ENCODE measurements at places on chromosomes 16 and 17.

GRCh38 chr17:43673516-43674323, 12.0 kb upstream of the MEOX1 start:
- no peaks in the 10 kb centered on the region for H3K36me3 ChIP-seq
- no peaks in the 10 kb centered on the region for H3K4me1 ChIP-seq
- H3K27me3 ChIP-seq: no peaks in the 10 kb centered on the region
- no peak overlapping the region for H3K27ac ChIP-seq
- no peak overlapping the region for H3K4me3 ChIP-seq
- peak; percentile 72 for DNase-seq

DNA sequence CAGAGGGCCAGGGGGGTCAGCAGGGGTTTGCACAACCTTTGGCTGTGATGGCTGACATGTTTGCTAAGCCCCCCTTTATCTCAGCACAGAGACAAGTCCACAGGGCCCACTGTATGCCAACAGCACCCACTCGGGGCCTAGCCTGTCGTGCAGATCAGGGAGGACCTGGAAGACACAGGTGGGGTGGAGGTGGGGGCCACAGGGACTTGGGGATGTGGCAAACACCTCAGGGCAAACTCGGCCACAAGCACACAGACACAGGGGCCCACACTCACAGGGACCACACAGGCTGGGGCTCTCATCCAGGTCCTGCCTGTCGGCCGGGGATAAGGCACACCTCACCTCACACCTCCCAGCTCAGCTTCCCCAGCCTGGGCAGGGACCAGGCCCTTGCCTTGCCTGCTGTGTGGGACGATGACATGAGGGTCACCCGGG, 87.9 kb downstream of the C16orf78 start:
- H3K36me3 ChIP-seq: no peaks in the 10 kb centered on the region
- H3K27ac ChIP-seq: no peak overlapping the region
- no peak for DNase-seq

DNA sequence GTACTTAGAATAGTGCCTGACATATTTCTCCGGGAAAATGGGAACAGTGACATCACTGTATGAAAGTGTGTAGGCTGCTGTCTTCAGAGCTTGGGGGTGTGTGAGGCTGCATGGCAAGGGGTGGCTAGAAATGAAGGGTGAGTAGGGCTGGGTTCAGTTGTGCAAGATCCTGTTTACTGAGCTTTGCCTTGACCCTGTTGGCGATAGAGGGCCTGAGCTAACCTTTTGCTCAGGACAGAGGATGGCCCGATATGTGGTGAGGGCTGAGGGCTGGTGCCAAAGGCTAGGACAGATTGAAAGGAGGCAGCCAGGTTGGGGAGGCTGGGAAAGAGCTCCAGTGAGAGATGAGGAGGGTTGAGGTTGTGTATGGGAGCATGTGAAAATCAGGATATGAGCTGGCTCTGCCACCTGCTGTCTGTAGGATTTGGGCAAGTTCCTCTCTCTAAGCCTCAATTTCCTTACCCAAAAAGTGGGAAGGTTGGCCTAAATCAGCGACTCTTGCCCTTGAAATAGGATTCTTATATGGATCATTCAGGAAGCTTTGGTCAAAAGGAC, 6.0 kb upstream of the CCL1 start:
- H3K27ac ChIP-seq: no peak overlapping the region
- no peaks in the 10 kb centered on the region for H3K36me3 ChIP-seq
- no peaks in the 10 kb centered on the region for H3K27me3 ChIP-seq
- H3K4me3 ChIP-seq: no peak overlapping the region
- H3K4me1 ChIP-seq: no peaks in the 10 kb centered on the region
- DNase-seq: no peak

DNA sequence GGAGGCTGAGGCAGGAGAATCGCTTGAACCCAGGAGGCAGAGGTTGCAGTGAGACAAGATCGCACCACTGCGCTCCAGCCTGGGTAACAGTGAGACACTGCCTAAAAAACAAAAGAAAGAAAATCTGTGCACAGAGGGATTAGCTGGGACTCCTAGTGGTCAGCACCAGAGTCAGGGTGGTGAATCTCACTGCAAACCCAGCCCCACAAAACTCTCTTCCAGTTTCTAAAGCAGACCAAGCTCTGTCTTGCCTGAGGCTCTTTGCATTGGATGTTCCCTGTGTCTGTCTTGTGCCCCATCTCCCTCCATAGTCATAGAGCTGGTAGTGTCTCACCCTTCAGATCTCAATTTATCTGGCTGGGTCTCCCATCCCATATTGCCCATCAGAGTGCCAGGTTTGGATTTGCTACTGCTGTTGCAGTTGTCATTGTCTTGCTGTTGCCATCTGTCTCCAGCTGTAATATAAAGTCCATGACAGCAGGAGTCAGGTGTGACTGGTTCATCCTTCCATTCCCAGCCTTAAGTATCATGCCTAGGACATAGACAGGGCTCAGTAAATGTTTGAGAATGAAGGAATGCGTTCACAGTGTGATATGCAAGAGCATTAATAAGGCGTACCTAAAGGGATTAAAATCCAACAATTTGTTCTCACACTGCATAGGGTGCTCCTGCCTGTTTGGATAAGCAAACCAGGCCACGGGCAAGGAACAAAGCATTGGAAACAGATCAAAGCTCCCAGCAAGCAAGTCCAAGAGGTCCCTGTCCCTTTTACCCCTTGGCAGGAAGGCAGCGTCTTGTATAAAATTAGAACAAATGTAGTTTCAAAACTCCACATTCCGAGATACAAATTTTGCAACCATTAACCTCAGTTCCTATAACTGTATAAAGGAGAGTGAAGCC, 614.6 kb upstream of the CDH5 start:
- H3K4me1 ChIP-seq: no peaks in the 10 kb centered on the region
- DNase-seq: no peak
- H3K4me3 ChIP-seq: no peak overlapping the region
- H3K27me3 ChIP-seq: no peaks in the 10 kb centered on the region

GRCh38 chr16:872436-873242, 72.1 kb upstream of the GNG13 start:
- no peaks in the 10 kb centered on the region for H3K27me3 ChIP-seq
- DNase-seq: no peak
- no peaks in the 10 kb centered on the region for H3K4me1 ChIP-seq
- H3K27ac ChIP-seq: no peak overlapping the region

- no peak overlapping the region for H3K4me3 ChIP-seq
- DNase-seq: no peak
- H3K4me1 ChIP-seq: peaks cover 8% of the 10 kb centered on the region
- H3K27me3 ChIP-seq: no peaks in the 10 kb centered on the region
- peaks cover 3% of the 10 kb centered on the region for H3K36me3 ChIP-seq
These were observed 13.0 kb downstream of the PAM16 start for GRCh38 chr16:4338125-4338582.

GRCh38 chr17:41133880-41134735, 6.2 kb downstream of the KRTAP4-6 start:
- H3K36me3 ChIP-seq: no peaks in the 10 kb centered on the region
- no peaks in the 10 kb centered on the region for H3K4me1 ChIP-seq
- no peaks in the 10 kb centered on the region for H3K27me3 ChIP-seq
- no peak overlapping the region for H3K27ac ChIP-seq
- H3K4me3 ChIP-seq: no peak overlapping the region

GRCh38 chr17:77125432-77125901, 15.3 kb upstream of the SEC14L1 start:
- H3K4me1 ChIP-seq: no peaks in the 10 kb centered on the region
- no peaks in the 10 kb centered on the region for H3K27me3 ChIP-seq
- no peak for DNase-seq

DNA sequence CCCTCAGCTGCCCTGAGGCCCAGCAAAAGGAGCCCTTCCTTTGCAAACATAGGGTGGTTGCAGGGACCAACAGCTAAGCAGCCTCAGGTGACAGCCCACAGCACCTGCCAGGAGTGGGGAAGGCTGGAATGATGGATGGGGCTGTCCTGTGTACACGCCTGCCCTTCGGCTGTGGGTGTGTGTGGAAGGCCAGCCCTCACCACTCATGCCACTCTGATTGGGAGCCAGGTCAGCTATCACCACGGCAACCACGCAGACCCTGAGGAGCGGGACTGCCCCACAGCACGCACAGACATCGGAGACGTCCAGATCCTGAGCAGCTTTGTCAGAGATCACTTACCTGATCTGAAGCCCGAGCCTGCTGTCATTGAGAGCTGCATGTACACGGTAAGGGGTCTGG, 11.9 kb downstream of the PIPOX start:
- H3K4me3 ChIP-seq: no peak overlapping the region

- H3K36me3 ChIP-seq: no peaks in the 10 kb centered on the region
- H3K4me1 ChIP-seq: peaks cover 71% of the 10 kb centered on the region
- no peak for DNase-seq
These were observed 17.5 kb downstream of the HDAC5 start for GRCh38 chr17:44105941-44106340.

- no peak overlapping the region for H3K4me3 ChIP-seq
- H3K27me3 ChIP-seq: peaks cover 8% of the 10 kb centered on the region
- H3K4me1 ChIP-seq: no peaks in the 10 kb centered on the region
- no peak overlapping the region for H3K27ac ChIP-seq
- H3K36me3 ChIP-seq: no peaks in the 10 kb centered on the region
- DNase-seq: no peak
These were observed 37.1 kb downstream of the SPACA3 start for GRCh38 chr17:33028778-33029177.

DNA sequence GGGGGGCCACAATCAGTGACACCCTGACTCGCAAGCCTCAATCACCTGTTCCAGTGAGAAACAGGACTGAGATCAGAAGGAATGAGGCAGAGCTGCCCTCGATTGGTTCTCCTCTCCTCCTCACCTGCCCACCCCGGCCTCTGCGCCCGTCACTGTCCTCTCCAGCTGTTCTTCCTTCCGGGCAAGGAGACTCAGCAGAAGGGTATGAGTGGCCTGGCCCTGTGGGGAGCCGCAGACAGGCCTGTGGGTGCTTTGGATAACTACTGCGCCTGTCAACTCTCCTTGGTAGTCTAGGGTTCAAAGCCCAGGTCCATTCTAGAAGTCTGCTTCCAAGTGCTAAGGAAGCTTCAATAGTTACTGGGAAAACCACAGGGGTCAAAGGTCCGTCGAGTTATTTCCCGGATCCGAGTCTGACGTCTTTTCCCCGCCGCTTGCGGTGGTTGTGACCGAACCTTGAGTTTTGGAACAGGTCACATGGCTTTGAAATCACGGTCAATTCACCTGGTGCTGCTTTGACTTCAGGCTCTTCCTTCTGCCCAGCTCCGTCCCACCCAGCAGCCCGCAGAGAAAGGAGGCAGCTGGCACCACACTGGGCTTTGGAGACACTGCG, 8.3 kb downstream of the CARD14 start:
- H3K27ac ChIP-seq: no peak overlapping the region
- no peak for DNase-seq
- H3K27me3 ChIP-seq: no peaks in the 10 kb centered on the region
- no peaks in the 10 kb centered on the region for H3K36me3 ChIP-seq
- no peak overlapping the region for H3K4me3 ChIP-seq

DNA sequence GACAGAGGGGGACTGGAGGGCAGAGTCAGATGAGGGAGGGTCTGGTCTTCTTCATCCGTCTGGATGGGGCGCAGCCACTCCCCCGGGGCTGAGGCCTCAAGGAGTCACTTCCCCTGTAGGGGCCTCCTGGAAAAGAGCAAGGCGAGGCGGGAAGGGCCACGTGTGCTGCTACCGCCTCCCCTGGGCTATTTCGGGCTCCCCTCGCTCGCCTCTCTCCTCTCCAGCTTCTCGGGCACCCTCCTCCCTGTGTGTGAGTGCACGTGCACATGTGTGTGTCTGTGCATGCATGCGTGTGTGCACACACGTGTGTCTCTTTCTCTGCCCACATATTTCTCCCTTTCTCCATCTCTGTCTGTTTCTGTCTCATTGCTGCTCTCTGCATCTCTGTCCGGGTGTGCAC, 10.1 kb downstream of the GSG1L start:
- H3K36me3 ChIP-seq: no peaks in the 10 kb centered on the region
- H3K4me1 ChIP-seq: no peaks in the 10 kb centered on the region
- no peak for DNase-seq
- H3K27ac ChIP-seq: no peak overlapping the region

- no peak overlapping the region for H3K27ac ChIP-seq
- H3K27me3 ChIP-seq: no peaks in the 10 kb centered on the region
- H3K36me3 ChIP-seq: no peaks in the 10 kb centered on the region
- no peak overlapping the region for H3K4me3 ChIP-seq
These were observed 42.2 kb downstream of the RPTOR start for GRCh38 chr17:80586846-80587228.

All from cardiac muscle cell (in vitro differentiated cells and primary cell).